Left ventricle myocardium superior (tissue), 1 donor: ENCODE measurements at places on chromosomes 16 and 17. TPM values are rescaled to one million over a fixed set of nuclear protein-coding genes. Genes with fewer than 3 reads are reported as not detected.

DNA sequence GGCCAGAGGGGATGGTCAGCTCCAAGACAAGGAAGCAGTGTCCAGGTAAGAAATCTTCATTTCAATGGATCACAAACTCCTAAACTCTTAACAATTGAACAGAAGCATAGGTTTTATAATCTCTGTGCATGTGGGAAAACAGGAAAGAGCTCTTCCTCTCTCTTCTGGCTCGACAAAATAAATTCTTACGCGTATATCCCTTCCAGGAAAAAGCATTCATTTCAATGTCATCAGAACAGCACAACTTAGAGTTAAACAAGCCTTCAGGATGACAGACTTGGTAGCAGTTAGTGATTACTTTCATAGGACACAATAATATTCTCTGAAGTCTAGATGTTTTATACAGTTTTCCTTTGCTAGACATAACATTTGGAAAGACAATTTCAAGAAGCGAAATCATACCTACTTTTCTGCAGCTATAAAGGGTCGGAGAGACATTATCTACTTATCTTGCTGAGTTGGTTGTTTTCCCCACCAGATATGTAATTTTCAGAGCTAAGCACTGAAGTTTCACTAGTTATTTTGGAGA is 19.3 kb upstream of the SLC35G3 start:
- DNase-seq, result no peak

- peak; percentile 40 for DNase-seq
These were observed 776 bp downstream of the LRRC75A start for GRCh38 chr17:16491131-16491702.

The EPX gene
- total RNA-seq, result not detected

The PRSS27 gene
- 0.12 TPM for total RNA-seq

GRCh38 chr16:50451951-50452508 is 83.2 kb upstream of the BRD7 start:
- no peak for DNase-seq

DNA sequence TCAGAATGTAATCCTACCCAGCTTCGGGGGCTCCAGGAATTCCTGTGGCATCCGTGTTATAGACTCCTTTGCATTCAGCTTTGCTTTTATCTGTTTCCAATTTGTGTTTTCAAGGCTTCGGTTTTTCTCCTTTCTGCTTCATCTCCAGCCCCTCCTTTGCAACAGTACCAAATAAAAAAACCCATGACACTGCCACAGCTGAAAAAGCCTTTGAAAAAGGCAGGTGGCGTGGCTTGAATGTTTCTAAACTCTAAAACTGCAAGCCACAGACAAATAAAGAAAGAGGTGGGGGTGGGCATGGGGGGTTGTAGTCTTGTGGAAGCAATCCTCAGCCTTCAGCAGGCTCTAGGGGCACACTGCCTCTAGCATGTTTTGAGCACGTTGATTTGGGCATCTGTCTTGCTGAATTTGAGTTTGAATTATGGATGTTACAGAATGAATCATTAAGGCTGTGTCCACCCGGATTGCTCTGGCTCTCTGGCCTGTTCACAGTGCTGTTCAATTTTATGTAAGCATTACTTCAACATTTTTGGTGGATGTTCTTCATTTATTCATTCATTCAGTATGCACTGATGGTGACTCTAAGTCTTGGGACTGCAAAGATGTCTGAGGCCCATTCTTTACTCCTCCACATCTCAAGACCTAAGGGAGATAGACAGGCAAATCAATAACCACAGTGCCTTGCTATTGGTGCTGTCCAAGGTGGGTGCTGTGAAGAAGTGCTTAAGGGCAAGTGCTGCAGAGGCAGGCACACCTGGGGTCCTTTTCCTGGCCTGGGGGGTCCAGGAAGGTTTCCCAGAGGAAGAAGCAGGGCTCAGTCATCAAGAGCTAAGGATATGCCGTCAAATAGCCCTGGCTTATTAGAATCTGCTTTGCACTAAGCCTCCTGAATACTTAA is 77.4 kb downstream of the CDH13 start:
- no peak for DNase-seq

- no peak for DNase-seq
These were observed 57.0 kb downstream of the NSRP1 start for GRCh38 chr17:30173649-30174048.

DNA sequence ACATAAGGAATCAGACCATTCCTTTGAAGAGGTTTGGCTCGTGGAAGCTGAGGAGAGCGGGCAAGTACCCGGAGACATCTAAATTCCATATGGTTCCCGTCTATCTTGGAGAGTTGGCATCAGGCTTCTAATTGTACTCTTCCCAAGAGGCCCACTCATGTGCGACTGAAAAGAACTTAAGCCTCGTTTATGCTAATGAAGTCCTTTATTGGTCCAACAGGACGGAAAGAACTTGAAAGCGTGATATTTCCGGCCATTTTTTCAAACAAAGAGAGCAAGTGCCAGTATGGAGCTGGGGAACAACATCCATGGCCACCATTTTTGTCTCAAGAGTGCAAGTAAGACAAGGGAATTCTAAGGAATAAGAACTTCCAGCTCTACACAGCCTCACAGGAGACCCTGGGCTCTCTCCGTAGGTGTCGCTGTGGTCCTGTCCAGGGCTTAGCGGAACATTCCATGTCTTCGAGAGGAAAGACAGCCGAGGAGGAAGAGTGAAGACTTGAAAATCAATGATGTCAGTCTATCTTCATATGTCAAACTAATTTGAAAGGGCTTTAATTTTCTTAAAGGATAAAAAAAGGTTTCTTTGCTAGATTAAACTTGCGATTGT is 566.0 kb upstream of the PSMD7 start:
- no peak for DNase-seq

DNA sequence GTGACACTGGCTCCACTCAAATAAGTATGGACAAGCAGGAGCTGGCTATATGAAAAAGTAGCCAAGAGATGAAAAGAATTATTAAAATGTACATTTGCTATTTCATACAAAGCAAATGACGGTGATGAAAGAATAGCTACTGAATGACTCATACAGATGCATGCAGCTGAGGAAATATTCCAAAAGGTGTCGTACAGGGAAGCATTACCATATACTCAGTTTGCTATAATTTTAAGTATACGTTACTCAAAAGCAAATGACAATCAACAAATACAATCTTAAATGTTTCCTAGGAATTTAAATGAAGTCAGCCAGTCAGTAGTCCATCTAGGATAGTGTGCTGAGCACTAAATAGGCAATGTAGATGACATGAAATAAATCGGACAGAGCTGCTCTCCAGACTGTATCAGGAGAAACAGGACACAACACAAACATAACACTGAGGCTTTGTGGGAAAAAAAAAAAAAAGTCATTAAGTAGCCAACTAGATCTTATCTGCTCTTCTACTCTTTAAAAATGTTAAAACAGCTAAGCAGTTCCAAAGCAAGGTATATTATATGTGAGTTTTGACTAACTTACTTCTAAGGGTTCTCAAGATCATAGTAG is 65.0 kb downstream of the NCOR1 start:
- DNase-seq, result no peak

GRCh38 chr16:4987250-4987579 is 29.1 kb downstream of the SEC14L5 start:
- no peak for DNase-seq
